ENCODE measurements at places on chromosomes 11 and 22.

GRCh38 chr11:12800032-12800671, 125.9 kb downstream of the TEAD1 start:
- DNase-seq = no peak

DNA sequence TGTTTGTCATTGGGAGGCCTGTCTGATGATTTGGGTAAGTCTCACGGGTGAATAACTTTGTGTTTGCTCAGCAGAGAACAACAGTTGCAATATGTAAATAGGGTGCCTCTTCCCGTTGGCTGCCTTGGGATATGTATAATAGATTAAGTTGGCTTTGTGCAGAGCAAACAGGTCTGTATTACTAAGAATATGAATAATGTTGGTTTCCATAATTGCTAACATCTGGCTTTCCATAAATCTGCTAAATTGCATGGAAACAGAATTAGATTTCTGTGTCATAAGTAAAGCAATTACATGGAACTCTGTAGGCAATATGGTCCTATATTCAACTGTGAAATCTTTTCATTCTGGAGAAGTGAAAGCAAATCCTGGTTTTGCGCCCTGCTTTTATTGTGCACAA, 636.0 kb upstream of the ANO5 start:
- DNase-seq = no peak

DNA sequence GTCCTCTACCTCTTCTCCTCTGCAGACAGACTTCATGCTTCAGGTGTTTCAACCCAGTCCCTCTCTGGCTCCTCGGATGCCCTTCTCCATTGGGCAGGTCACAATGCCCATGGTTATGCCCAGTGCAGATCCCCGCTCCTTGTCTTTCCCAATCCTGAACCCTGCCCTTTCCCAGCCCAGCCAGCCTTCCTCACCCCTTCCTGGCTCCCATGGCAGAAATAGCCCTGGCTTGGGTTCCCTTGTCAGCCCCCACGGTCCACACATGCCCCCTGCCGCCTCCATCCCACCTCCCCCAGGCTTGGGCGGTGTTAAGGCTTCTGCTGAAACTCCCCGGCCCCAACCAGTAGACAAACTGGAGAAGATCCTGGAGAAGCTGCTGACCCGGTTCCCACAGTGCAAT, 9.3 kb upstream of the BACE1-AS start:
- DNase-seq = no peak

DNA sequence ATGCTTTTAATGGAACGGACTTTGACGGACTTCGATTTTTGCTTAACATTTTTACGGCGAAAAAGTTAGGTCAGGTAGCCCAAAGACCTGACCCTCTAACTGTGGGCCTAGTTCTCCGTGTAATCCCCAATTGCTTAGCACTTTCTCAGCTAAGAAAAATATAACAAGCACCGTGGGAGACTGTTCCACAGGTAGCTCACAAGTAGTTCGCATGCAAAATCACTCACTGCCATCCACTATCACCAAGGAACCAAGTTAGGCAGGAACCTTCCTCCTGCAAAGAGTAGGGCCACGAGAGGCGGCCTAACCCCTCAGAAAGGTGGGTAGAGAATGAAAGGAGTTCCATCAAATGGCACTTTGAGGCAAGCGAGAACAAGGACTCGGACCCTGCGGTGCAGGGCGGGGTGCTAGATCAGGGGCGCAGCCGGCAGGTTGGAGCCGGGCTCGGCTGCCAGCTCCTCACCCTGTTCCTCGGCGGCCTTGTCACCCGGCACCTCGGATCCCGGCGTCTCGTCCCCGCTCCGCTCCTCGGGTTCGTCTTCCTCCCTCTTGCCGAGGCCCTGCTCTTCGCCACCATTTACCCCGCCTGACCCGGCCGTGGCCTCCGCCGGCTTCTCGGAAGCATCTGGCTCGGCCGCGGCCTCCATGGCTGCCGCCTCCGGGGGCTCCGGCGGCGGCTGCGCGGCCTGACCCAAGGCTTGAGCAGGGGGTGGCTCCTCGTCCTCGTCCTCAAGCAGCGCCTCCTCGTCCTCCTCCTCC, 922 bp downstream of the HNRNPUL2 start:
- DNase-seq = no peak

GRCh38 chr11:24171869-24172268, 325.0 kb upstream of the LUZP2 start:
- DNase-seq = no peak

GRCh38 chr11:112235750-112236390, 9.6 kb downstream of the PTS start:
- no peak for DNase-seq

DNA sequence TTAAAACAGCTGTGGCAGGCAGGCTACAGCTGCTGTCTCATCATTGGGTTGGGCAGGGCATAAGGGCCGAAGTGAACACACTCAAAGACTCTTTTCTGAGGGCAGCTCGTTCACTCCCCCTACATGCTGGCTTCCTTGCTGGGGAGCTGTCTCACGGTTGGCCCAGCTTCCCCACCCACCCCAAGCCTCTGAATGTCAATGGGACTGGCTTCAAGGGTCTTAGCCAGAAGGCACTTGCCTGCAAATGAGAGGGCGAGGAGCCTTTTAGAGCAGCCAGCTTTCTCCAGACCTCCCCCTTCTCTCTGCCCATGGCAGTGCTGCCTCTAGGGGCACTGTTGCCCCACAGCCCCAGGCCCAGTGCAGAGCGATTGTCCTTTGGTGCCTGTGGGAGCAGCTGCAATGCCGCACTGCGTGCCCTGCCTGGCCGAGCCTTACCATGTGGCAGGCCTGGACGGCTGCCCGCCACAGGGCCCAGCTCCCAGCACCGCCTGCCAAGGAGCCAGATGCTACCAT, 94.7 kb upstream of the RASSF10 start:
- no peak for DNase-seq

- no peak for DNase-seq
These were observed 13.3 kb upstream of the MICALL1 start for GRCh38 chr22:37892566-37893335.

DNA sequence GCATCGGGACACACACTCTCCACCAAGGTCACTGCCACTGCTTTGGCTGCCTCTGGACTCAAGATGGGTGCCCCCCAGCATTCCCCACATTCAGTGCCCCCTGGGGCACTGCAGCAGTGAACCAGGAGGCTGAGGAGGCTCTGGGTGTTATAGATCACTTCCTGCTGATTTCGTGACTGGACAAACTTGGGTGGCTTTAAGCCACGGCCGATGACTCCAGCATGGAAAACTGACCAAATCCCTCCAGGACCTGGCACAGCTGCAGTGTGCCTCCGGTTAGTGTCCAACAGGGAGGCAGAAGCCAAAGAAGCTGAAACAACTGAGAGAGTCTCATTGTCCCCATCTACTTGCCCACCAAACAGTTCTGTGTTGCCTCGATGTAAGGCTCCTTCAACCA, 1.2 kb upstream of the GANAB start:
- no peak for DNase-seq

- DNase-seq = no peak
These were observed 73.7 kb downstream of the PRCP start for GRCh38 chr11:82826526-82826925.

DNA sequence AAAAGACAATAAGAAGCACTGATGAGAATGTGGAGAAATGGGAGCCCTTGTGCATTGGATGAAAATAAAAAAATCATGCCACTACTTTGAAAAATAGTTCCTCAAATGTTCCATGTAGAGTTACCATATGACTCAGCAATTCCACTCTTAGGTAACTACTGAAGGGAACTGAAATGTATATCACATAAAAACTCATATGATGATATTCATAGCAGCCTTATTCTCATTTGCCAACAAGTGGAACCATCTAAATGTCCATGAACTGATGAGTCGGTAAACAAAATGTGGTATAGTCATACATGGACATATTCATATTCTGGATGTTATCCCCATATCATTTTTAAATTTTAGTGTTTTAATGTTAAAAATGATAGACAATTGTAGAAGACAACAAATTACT, 3.5 kb downstream of the KRTAP5-9 start:
- DNase-seq = no peak

GRCh38 chr11:116502641-116503061, 270.1 kb downstream of the BUD13 start:
- DNase-seq = no peak

DNA sequence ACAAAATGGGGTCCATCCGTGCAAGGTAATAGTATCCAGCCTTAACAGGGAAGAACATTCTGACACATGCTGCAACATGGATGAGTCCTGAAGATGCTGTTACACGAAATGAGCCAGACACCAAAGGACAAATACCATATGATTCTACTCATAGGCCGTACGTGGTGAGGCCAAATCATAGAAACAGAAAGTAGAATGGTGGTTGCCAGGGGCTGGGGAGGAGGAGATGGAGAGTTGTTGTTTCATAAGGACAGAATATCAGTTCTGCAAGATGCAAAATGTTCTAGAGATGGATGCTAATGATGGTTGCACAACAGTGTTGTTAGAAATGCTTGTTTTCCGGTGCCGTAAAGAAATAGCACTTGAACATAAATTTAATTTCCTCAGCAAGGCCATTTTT, 2.6 kb downstream of the TBX10 start:
- no peak for DNase-seq

- DNase-seq = no peak
These were observed 3.0 kb downstream of the RASL10A start for GRCh38 chr22:29312218-29313125.

GRCh38 chr11:113859665-113860064, 15.7 kb downstream of the USP28 start:
- DNase-seq = no peak

DNA sequence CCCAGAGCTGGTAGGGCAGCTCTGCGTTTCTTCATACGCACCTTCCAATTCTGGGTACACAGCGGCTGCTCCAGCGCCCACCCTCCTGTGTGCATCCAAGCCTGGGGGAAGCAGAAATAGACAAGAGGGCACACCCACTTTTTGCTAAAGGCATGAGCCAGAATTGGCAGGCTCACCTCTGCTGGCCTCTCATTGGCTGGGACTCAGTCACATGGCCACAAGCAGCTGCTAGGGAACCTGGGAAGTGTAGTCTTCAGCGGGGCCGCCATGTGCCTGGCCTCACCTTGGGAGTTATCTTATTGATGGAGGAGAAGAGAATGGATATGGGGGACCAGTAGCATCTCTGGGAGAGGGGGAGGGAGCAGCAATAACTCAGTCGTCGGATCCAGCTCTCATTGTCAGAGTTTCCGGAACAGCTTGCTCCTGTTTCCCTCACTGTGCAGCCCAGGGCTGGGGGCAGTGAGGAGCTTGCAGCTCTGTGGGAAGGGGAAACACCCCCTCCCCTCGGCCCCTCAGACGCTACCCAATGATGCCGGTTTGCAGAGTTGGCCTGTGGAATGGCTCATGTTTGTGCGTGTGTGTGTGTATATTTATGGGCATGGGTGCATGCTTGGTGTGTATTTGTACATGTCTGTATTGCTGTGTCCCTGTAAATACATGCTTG, 11.8 kb upstream of the MIEF1 start:
- peak; percentile 66 for DNase-seq

DNA sequence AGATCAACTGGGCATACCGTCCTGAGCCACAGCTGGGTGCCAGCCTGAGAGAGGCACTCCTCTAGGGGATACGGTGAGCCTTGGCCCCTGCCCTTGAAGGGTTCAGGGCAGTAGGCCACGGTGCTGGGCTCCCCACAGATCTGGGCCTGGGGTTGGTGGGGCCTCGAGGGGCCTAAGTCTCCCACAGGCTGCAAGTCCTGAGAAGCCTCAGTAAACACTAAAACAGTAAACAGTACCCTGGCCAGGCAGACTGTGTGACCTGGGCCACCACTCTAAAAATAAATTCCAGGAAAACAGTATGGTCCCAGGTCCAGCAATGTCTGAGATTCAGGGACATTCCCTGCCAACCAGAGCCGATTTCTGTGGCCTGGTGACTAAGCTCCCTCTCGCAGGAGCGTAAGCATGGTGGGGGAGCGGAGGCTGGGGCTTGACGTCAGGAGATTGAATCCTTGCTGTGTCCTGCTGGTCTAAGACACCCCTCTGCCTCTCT, 2.3 kb upstream of the RHOD start:
- DNase-seq = no peak
